Activated CD4-positive, alpha-beta T cell treated with anti-CD3 and anti-CD28 coated beads, Interleukin-2, amount 50 U/mL, for 16 hours (primary cell): ENCODE measurements at places on chromosomes 7 and 10.
A peak's percentile ranks its signal among the peaks of the same experiment; 100 is the strongest.

DNA sequence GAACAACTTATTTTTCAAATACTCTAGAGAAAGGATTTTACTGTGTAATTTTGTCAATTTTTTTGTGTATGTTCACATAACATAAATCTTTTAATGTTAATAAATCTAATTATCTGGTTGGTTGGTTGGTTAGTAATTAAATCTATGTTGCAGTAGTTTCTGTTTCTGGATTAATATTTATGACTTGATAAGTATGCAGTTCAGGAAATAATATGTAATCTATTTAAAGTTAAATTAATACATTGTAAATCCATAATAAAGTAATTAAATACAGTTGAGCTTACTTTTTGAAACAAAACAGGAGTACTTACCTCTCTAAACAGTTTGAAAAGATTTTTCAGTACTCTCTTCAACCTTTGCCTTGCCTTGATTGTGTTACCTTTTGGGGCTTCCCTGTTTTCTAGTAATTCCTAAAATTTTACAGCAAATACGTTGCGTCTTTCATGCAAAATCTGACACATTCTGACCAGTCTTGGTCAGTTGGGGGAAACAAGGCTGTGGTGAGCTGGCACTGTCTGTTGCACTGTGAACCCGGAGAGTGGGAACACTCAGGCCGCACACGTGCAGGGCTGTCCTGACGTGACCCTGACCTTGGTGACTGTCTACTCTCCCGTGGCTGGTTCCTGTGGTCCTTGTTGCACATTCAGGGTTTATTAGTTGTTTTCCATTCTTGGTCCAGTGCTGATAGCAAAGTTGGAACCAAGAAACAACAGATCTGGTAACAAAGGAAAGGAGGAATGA, 45.6 kb upstream of the FGL2 start:
- no peak for DNase-seq

- no peak for DNase-seq
Observed at GRCh38 chr7:81079746-81080145, 160.9 kb upstream of the SEMA3C start.

GRCh38 chr10:3871424-3871996, 86.5 kb upstream of the KLF6 start:
- no peak for DNase-seq

DNA sequence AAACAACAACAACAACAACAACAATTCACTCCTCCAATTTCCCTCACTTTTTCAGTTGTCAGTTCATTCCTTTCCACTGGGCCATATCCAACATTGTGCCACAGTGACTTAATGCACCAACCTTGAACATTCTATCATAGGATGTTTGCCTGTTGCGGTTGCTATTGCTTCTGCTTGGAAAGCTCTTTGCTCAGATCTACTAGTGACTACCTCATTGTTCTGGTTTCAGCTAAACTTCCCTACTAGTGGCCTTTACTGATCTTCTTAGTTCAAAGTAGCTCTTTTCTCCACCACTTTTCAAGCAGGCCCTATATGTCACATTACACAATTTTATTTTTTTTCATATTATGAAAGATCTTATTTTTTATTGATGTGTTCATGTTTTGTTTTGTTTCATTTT, 9.8 kb upstream of the STEAP4 start:
- DNase-seq, result no peak

GRCh38 chr7:18532813-18533212, 37.3 kb downstream of the HDAC9 start:
- peak; percentile 29 for DNase-seq

- DNase-seq, result peak; percentile 2
Observed at GRCh38 chr7:78993341-78993740, 460.1 kb downstream of the MAGI2 start.

DNA sequence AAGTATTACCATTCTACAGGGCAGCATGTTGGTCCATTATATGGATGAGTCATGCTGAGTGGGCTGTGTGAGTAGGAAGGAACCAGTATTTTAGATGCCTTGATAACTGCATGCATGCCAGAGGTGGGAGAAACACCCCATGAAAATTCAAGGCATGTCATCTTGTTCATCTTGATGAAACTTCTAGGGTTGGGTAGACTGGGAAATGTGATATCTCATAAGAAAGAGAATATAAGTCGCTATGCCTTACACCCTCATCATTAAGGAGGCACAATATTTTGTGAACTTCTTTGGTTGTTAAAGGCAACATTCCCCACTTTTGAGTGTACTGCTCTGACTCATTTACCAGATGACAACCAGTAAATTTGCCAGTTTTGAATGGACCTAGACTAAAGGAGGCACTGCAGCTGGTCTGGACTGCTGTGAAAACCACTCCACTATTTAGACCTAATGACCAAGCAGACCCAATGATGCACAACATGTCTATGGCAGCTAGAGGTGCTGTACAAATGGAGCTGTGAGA, 48.0 kb downstream of the ZNF365 start:
- no peak for DNase-seq

DNA sequence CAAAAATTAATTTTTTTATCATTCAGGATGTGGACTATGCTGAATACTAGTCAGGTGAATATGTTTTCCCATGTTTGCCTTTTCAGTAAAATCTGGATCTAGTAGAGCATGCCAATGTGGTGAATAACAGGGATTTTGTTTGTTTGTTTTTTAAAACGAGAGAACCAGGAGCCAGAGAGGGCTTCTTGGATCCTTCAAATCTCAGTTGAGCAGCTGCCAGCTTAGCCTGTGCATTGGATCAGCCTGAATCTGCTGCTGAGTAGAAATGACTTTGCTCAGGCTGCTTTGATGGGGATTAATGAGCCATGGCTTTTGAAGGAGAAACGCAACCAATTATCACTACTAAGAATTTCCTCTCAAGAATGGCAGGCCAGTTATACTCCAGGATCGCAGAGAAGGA, 493.8 kb downstream of the ARL4A start:
- no peak for DNase-seq

DNA sequence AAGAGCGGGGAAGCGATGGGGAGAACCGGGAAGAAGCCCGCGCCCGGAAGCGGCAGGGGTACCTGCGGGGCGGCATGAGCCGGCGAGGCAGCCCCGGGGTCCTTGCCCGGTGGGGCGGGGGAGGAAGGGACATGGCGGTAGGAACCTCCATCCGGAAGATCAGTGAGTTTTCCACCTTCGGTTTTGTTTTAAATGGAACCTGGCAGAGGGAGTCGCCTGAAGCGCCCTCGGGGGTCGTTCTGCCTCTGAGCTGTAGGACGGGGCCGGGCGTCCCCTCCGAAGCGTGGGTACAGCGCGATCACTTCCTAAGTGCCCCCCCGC, 471 bp downstream of the PFKP start:
- peak; percentile 12 for DNase-seq

DNA sequence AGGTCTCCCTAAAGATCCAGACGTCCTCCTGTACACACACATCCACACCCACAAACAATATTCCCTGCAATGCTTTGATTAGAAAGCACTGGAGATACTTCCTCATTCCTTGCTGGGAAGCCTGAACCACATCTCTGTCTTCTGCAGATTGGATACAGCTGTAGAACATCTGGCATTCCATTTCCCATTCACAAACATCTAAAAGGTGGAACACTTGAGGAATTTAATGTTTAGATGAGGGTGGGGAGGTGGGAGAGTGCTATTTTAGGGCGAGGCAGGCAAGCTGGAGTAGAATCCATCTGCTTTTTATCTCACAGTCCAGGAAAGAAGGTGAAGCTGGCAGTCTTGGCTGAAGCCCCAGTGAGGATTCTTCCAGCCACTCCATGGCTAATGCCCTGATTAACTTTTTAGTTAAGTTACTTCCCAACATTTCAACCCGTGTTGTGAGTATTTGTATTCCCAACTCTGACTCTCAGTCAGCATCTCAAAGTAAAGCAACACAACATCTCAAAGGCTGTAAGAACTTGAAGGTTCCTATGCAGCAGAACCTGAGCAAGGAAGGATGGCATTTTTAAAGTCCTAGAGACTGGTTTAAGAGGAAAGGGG, 46.1 kb downstream of the CYTH3 start:
- DNase-seq, result no peak

- peak; percentile 35 for DNase-seq
Observed at GRCh38 chr10:124641282-124642087, 102.7 kb downstream of the FAM53B start.

- DNase-seq, result peak; percentile 50
Observed at GRCh38 chr7:124765401-124766352, at the start of gene GPR37. TSS of gene GPR37 (minus strand) at chr7:124765792. CDS start at chr7:124764976, 816 bp downstream.

GRCh38 chr7:68472688-68473087, 1125.6 kb upstream of the AUTS2 start:
- DNase-seq, result no peak

- no peak for DNase-seq
Observed at GRCh38 chr7:154738216-154738615, 264.7 kb downstream of the PAXIP1 start.

GRCh38 chr10:43867667-43868565, 219.2 kb upstream of the ZNF32 start:
- no peak for DNase-seq

- DNase-seq, result no peak
Observed at GRCh38 chr10:2992401-2993198, 74.7 kb upstream of the PFKP start.

DNA sequence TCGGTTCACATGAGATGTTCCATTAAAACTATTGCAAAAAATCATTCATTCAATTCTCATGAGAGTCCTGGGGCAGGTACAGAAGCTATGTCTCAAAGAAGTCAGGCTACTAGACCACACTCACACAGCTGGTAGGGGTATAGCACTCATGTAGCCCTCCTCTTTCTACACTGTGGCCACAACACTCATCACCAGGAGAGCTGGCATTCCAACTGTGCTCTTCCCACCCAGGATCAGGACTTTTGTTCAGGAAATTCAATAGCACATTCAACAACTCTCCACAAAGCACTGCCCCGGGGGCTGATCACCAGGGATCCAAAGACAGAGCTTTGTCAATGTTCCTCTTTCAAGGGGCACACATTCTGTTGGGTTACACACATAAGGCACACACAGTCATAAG, 31.0 kb upstream of the C10orf90 start:
- no peak for DNase-seq

- no peak for DNase-seq
Observed at GRCh38 chr7:691361-692045, 35.0 kb upstream of the DNAAF5 start.

DNA sequence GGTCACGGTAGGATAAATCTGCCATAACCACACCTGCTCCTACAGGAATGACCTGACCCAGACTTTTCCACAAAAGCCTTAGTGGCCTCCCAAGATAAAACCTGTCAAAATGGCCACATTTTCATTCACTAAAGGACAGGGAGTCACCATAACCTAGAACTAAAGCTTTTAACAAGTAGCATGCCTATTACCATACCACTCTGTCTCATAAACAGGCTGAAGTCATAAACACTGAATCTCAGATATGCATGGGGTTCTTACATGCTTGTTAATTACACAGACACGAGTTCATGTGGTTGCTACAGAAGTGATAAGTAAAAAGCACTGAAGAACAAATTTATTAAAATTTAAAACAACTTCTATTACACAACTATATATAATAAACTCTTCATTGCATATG, 56.0 kb downstream of the HIPK2 start:
- no peak for DNase-seq

DNA sequence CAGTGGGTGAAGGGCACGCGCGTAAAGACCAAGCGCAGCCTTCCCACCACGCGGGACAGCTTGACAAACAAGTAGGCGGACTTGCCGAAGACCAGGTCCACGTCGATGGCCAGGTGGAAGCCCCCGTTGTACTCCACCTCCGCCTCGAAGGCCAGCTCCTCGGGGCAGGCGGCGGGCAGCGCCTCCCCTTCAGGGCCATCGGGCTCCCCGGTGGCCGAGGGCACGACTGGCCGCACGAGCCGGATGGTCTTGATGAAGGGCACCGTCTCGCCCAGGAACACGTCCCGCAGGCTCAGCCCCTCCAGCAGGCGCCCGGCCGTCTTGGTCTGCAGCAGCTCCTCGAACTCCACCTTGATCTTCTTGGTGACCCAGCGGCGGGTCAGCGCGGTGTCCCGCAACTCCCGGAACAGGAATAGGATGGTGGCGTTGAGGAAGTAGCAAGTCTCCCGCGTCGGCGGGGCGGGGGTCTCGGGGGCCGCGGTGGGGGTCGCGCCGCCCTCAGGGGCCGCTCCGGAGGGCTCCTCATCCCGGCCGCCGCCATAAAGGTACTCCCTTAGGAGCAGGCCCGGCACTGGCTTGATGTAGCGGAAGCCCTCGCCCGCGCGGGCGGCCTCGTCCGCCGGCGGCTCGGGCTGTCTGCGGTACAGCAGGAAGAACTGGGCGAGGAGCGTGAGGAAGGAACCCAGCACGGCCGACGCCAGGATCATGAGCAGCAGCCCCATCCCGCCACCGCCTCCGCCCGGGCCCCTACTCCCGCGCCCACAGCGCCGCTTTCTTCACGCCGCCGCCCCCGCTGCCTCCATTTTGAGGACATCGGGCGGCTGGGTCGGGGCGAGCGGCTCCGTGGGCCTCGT, 507 bp downstream of the PDZD8 start:
- peak; percentile 47 for DNase-seq

- no peak for DNase-seq
Observed at GRCh38 chr7:74479066-74479781, 25.5 kb downstream of the GTF2IRD1 start.

- DNase-seq, result no peak
Observed at GRCh38 chr7:45863715-45864114, 9.2 kb downstream of the CCDC201 start.

GRCh38 chr10:83994325-83994724, 145.0 kb upstream of the GHITM start:
- no peak for DNase-seq

DNA sequence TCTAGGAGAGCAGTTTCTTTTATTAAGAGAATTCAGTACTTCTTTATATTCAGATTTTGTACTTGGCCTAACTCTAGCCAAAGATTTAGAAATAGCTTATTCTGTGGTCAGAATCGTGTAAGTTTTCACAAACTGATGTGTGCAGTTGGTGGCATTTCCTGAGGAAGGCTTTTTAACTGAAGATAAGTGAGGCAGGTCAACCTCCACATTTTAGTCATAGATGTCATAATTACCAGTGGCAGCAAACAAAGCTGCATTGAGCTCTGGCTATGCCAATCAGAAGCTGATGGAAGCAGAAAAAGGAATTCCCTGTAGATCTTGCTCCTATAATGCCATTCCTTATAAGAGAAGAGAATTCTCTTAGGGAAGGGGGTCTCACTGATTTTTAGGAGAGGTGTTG, 141.3 kb upstream of the SP8 start:
- DNase-seq, result no peak
